ENCODE measurements at places on chromosomes 4 and X.

DNA sequence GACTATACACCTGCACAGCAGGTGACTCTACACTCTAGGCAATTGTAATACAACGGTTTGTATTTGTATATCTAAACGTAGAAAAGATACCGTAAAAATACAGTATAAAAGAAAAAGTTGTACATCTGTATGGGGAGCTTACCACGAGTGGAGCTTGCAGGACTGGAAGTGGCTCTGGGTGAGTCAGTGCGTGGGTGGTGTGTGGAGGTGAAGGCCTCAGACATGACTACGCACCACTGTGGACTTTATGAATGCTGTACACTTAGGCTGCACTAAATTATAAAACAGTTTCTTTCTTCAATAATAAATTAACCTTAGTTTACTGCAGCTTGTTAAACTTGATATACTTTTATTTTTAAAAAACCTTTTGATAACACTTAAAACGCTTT lies 85.0 kb upstream of the FAT1 start:
- no peak for DNase-seq

- no peak for DNase-seq
Observed at GRCh38 chrX:11629593-11630211, 36.0 kb downstream of the ARHGAP6 start.

GRCh38 chrX:123698979-123699520 lies 33.8 kb downstream of the THOC2 start:
- DNase-seq, result no peak

GRCh38 chr4:36914106-36914505 lies 330.4 kb upstream of the NWD2 start:
- DNase-seq, result no peak

DNA sequence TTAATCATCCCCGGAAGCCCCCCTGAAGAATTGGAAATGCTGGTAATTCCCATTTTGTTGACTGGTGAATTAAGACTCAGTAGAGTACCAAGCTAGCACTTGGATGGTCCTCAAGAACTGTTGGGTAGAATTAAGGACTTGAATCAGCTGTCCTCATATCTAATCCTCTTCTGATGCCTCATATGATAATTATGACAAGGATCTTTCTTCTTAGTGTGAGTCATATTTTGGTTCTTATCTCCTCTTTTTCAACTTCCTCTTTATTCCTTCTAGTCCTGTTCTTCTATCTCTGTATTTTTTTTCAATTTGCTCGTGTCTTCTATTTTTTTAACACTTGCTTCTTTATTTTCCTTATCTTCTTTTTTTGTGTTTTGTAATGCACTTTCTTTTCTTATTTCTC lies 206.3 kb upstream of the ANXA3 start:
- DNase-seq, result no peak

DNA sequence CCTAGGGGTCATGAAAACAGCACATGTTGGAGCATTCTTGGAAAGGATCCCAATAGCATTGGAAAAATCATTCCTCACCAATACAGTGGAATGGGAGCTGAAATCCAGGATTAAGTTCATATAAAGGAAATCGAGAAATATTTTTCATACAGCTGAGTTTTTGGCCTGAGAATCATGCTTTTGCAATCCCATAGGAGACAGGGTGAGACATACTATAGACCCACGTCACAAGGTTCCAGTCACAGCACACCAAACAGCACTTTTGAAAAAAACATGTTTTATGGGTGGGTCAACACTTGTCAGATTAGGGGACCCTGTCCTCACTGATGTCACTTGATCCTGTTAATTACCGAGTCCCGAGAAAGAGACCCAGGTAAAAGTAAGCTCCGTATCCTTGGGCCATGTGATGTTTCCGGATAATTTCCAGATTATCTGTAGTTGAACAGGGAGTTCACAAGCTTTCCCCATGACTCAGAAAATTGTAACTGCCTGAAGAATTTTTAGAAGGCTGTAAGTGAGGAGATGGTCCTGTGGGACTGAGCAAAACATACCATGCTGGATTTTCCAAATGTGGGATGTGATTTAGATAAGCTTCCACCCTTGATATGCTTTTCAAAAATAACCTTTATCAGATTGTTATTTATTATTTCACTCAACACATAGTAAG lies 80.9 kb upstream of the TLR3 start:
- DNase-seq, result no peak

- DNase-seq, result no peak
Observed at GRCh38 chr4:151934766-151935165, 174.0 kb upstream of the GATB start.

DNA sequence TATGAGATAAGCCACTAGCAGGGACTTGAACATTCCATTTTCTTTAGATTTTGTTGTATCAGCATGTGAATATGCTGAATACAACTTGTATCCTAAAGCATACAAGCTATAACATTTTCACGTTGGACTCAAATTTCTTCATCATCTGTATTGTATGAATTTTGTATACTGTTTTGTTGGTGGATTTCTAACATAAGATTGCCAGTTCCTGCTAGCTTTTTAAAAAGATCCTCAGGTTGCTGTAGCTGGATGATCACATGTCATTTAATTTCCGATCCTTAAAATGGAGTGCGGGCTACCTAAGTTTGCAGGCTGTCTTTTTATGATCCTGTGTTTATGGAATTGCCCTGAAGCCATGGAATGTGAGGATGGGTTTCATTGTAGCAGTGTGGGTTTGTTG lies 6.9 kb downstream of the PDLIM5 start:
- DNase-seq, result no peak

GRCh38 chrX:38513112-38513742 lies 48.1 kb upstream of the TSPAN7 start:
- DNase-seq, result no peak

DNA sequence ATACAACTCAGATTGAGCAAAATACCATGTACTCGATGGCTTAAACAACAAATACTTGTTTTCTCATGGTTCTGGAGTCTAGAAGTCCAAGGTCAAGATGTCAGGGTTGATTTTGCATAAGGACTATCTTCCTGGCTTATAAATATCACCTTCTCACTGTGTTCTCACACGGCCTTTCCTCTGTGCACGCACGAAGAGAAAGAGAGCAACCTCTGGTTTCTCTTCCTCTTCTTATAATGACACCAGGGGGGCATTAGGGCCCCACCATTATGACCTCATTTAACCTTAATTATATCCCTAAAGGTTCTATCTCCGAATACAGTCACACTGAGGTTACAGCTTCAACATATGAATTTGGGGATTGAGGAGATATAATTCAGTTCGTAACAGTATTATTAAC lies 504.0 kb downstream of the MAGEE1 start:
- DNase-seq, result no peak

- no peak for DNase-seq
Observed at GRCh38 chr4:104976262-104976661, 170.4 kb upstream of the TET2 start.

DNA sequence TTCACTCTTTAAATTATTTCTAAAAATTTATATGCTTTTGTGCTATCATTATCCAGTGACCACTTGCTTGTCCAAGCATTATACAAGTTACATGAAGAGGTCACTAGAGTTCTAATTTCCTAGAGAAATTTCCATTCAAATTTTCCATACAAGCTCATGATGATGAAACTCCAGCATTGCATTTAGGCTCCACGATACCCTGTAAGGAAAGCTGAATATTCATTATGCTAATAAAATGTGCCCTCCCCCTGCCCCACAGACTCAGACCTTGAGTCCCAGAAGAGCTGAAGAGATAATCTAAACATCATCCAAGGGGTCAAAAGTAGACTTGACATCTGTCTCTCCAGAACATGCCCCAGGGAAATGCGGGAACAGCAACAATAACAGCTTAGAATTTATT lies 19.6 kb upstream of the FAM156A start:
- DNase-seq, result no peak

DNA sequence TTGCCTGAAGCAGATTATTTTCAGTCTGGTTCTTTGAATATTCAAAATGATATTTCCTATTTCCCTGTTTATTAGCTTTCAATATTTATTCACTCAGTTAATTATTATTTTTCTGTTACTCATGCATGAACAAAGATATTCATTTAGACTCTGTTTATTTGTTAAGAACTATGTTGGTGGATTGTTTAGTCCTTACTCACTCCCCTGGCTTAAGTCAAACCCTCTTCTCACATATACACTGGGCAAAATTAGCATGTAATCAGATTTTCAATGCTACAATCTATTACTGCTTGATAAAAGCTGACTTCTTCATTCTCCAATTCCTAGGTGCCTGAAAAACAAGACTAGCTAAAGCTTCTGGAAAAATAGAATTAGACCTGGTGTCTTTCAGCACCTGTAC lies 335.8 kb downstream of the FAT4 start:
- DNase-seq, result no peak

GRCh38 chr4:8385611-8386010 lies 54.9 kb downstream of the ACOX3 start:
- no peak for DNase-seq

- no peak for DNase-seq
Observed at GRCh38 chr4:20178902-20179576, 72.7 kb upstream of the SLIT2 start.

DNA sequence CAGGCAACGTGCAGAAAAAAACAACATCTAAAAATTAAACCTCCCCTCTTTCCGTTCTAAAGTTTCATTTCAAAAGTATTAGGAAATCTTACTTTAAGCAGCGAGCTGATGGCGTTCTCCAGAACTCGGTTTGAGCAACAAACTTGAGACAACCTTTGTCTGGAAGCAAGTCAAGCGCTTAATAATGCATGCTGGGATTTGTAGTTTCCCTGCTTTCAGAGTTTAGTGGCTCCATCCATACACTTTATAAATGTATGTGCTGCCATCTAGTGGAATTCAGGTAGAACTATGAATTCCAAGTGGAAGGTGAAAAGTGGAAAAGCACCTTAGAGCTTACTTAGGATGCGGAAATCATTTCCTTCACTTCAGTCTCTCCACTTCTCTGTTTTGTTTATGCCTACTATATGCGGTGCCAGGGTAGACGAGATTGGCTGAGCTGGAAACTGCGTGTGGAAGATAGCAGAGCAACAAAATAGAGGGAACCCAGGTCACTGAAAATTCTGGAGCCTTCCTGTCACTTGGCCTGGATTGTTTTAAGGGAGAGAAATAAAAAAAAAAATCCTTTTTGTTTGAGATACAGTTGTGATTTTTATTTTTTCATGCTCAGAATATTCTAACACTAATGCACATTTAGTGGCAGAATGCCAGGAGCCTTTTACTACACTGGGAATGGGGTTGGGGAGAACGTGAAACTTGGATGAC lies at the start of gene BDH2:
Gene BDH2, minus strand, starts transcription at position 144 of the 702 bp plus-strand sequence. CDS start 3,580 bp downstream, outside the sequence.
- peak; percentile 15 for DNase-seq

- DNase-seq, result no peak
Observed at GRCh38 chrX:135984791-135985156, 461 bp upstream of the SLC9A6 start.

DNA sequence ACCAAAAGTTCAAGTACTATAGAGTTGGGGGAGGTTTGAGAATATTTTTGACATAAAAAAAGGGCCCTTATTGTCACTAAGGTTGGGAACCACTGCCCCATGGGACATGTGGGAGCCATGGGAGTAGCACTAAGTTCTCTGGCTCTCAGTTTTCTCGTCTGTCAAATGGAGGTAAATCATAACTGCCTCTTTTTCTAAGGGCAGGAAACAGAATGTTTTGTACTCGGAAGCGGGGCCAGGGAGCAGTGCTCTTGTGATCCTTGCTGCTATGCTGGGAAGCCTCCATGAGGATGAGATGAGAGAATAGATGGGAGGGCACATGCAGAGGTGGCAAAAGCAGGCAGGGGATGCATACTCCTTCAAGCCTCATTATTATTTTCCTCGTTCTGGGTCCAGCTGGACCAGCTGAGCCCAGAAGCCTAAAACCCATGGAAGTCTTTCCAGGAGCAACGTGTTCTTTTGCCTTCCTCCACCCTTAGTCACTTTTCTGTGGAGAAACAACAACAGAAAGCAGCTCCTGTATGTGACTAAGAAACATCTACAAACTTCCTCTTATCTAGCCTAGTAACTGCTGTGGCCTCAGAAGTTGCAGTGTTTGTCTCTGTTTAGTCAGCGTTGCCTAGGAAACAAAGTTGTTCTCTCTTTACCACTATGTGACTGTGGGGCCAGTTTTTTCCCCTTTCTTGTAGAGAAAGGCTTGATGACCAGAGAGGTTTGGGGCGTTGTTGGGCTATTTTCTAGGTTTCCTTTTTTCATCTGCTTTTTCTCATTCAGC lies 64.8 kb downstream of the TSC22D3 start:
- no peak for DNase-seq

GRCh38 chr4:3437582-3437936 lies 4.2 kb upstream of the HGFAC start:
- DNase-seq, result no peak

DNA sequence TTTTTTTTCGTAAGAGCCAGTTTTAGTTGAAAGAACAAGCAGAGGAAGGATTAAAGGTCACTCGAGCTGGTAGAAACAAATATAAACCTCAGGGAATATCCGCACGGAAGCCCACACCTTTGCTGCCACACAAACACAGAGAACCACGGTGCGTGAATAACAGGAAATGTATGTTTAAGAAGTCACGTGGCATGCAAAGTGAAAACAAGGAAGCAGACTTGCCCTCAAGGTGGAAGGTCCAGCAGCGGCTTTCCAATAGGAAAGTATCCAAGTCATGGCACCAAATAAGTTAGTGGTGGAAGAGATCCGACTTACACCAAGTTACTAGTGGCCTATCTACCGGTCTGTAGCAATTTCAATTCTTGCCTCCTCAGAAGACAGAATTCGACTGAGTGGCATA lies 215.5 kb downstream of the HHIP start:
- no peak for DNase-seq

GRCh38 chr4:103008875-103009729 lies 10.4 kb downstream of the SLC9B1 start:
- DNase-seq, result no peak

GRCh38 chr4:108107729-108108382 lies 60.9 kb downstream of the LEF1 start:
- no peak for DNase-seq

- no peak for DNase-seq
Observed at GRCh38 chr4:38857354-38858096, 908 bp upstream of the TLR6 start.

- DNase-seq, result no peak
Observed at GRCh38 chr4:166658585-166658984, 575.7 kb downstream of the SPOCK3 start.

- no peak for DNase-seq
Observed at GRCh38 chr4:83362492-83363329, 28.1 kb upstream of the HPSE start.

GRCh38 chrX:5236749-5237148 lies 991.9 kb downstream of the NLGN4X start:
- DNase-seq, result no peak

- no peak for DNase-seq
Observed at GRCh38 chr4:41631523-41631922, 93.6 kb downstream of the LIMCH1 start.
